SJSA1 (cell line): ENCODE measurements at places on chromosomes 1 and 21. TPM values are rescaled to one million over a fixed set of nuclear protein-coding genes. Genes with fewer than 3 reads are reported as not detected.

Gene SLAMF6
- total RNA-seq, result not detected in 2 replicates

Gene RBM11
- total RNA-seq, result not detected in 2 replicates

Gene SLC30A10
- not detected in 2 replicates for total RNA-seq

Gene INSRR
- not detected in 2 replicates for total RNA-seq

Gene KRTAP12-2
- total RNA-seq, result not detected in 2 replicates

Gene BARHL2
- not detected in 2 replicates for total RNA-seq

DNA sequence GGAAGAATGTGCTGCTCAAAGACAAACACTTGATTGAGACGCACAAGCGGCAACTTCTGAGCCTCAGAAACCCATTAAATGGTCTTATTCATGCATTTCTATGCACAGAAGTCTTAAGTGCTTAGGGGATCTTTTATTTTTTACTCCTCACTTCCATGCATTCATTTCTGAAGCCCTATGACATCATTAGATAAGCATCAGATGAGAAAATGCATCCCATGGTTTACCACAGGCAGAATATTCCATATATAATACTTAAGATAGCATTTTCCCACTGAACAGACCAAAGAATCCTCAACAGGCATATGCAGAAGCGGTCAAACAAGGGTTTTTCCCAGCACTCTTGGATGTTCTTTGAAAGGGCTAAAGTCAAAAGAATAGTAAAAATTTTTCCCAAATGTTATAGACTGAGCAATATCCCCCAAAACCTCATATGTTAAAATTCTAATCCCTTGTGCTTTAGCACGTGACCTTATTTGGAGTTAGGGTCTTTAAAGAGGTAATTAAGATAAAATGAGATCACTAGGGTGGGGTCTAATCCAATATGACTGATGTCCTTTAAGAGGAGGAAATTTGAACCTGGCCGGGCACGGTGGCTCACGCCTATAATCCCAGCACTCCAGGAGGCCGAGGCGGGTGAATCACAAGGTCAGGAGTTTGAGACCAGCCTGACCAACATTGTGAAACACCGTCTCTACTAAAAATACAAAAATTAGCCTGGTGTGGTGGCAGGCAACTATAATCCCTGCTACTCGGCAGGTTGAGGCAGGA, 22.6 kb upstream of the FAM89A start:
- DNase-seq, result peak; percentile 29

GRCh38 chr1:162881590-162881989, 20.6 kb upstream of the CCDC190 start:
- no peak for DNase-seq

DNA sequence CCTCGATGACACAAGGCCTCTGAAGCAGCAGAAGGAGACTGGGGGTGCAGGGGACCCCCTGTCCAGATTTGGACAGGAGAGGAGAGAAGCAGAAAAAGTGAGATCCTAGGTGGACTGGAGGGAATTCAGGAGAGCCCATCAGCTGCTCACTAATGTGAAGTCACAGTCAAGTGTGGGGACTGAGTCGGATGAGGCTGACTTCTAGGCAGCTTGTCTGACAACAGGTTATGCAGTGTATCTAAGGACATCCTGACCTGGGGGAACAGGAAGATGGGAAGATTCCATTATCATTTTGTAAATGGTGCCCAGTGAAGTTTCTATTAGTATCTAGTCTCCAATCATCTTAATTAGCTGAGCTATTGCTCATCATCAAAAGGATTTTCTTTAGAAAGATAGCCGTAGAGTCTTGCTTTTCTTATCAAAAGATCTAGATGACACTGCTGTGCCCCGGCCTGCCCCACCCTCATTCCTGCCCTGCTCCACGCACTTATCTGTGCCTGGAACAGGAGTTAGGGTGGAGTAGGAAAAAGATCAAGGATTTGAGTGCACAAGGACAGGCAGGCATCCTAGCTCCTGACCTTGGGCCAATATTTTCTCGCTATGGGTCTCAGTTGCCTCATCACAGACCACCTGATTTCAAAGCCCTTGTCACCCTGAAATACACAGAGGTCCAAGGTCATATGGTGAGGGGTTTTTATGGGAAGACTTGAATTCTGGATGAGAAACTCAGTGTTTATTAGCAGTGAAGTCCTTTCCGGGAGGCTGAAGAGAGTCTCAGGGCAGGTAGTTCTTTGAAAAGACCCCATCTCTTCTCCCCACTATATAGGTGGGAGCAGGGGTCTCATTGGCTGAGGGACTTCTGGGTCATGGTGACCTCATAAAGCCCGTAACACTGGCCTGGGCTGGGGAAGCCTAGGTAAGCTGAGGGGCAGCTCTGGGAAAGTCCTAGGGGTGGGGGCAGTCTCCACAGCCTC, at the start of gene MROH7:
Gene MROH7, plus strand, starts transcription at position 924 of the 974 bp plus-strand sequence. CDS start 11,141 bp downstream, outside the sequence.
- no peak for DNase-seq

- peak; percentile 60 for DNase-seq
These were observed 1.6 kb upstream of the KDF1 start for GRCh38 chr1:26961826-26962225.

GRCh38 chr1:56199061-56199460, 380.3 kb downstream of the PLPP3 start:
- no peak for DNase-seq

- no peak for DNase-seq
These were observed 75.1 kb downstream of the UCHL5 start for GRCh38 chr1:192984080-192984479.

DNA sequence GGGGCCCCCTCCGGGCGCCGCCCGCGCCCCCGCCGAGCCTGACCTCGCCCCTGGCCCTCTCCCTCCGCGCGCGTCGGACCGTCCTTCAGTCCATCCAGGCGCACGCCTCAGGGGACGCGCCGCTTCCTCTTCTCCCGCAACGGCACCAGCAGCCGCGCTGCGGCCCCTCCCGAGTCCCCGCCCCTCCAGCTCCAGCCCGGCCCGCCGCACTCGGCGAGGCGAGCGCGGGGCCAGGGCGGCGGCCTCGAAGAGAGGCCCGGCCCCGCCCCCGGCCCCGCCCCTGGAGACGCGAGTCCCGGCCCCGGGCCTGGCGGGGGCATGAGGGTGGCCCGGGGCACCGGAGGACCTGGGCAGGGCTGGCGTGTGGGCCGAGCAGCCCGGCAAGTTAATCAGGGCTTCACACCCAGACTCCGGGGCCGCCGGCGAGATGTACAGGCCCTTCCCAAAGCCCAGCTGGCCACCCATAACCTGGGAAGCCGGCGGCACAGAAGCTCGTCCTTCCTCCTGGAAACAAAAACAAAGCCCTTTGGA, at the start of gene IGSF3:
Gene IGSF3, minus strand, starts transcription at position 159 of the 531 bp plus-strand sequence. CDS start 1,407 bp downstream, outside the sequence.
- DNase-seq, result peak; percentile 43

GRCh38 chr1:196486346-196486745, 121.9 kb downstream of the KCNT2 start:
- DNase-seq, result no peak

- no peak for DNase-seq
These were observed 20.6 kb upstream of the RCAN3 start for GRCh38 chr1:24481843-24482610.

DNA sequence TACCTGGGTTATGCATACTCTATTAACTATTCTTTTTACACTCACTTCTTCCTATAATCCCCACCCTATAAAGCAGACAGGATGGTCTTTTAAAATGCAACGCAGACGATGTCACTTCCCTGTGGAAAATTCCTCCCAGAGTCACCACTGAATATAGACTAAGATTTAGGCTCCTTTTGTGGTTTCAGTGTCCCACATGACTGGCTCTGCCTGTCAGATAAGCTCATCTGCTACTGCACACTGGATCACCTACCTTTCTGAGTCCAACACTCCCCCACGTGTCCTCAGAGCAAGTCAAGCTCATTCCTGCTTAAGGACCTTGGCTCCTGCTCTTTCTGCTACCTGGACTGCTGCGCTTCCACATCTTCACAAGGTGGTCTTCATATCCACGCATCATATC, 73.0 kb upstream of the SIPA1L2 start:
- no peak for DNase-seq

- DNase-seq, result no peak
These were observed 588.3 kb upstream of the USP24 start for GRCh38 chr1:55803429-55803828.

GRCh38 chr1:115437196-115437595, 99.1 kb upstream of the NGF start:
- DNase-seq, result no peak

DNA sequence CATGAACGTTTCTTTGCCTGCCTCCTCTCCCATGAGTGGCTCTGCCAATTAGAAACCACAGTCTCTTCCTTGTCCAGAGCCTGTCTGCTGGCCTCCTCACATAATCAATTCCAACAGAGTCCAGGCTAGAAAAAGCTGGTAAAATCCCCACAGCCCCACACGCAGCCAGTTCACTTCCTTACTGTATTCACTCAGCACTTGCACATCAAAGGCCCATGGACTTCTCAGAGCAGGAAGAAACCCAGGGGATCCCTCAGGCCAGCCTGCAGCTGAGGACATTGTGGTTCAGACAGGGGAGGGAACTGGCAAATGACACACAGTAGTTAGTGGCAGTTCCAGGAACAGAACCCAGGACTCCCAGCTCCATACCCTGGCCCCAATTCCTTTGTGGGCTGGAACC, 171.6 kb upstream of the EDN2 start:
- no peak for DNase-seq

GRCh38 chr1:118395430-118395991, 210.5 kb upstream of the SPAG17 start:
- no peak for DNase-seq

- no peak for DNase-seq
These were observed 11.1 kb downstream of the ATP6V1G3 start for GRCh38 chr1:198529414-198529813.

DNA sequence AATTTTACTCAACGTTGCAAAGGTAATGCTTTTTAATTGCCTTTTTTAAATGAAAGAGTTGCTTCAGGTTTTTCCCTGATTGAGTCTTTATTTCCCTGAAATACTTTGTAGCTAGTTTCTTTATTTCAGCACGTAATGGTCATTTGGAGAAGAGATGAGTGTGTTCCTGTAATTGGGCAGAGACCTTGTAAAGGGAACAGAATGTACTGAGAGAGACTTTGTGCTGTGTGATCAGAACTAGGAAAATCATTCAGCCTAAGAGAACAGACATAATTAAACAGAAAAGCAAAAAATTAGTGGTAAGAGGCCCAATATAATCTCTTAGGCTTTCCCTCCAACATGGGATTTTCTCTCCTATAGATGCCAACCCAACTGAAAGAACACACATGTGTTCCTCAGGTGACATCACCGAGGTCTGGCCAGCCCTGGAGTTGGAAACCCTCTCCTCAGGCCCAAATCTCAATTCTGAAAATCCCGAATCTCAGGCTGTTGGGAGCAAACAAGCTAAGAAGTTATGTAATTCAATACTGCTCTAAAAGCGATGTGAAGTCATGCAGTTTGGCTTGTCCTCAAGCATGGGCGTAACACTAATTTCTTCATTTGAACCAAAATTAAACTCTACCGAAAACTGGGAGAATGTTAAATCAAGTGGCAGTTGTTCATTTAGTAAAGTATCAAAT, 102.0 kb downstream of the TGFB2 start:
- no peak for DNase-seq

- no peak for DNase-seq
These were observed 109.6 kb upstream of the OLIG2 start for GRCh38 chr21:32916088-32916487.

GRCh38 chr21:41663805-41664788, 102.8 kb downstream of the RIPK4 start:
- no peak for DNase-seq

GRCh38 chr1:207404849-207405525, 49.1 kb upstream of the CR2 start:
- no peak for DNase-seq

DNA sequence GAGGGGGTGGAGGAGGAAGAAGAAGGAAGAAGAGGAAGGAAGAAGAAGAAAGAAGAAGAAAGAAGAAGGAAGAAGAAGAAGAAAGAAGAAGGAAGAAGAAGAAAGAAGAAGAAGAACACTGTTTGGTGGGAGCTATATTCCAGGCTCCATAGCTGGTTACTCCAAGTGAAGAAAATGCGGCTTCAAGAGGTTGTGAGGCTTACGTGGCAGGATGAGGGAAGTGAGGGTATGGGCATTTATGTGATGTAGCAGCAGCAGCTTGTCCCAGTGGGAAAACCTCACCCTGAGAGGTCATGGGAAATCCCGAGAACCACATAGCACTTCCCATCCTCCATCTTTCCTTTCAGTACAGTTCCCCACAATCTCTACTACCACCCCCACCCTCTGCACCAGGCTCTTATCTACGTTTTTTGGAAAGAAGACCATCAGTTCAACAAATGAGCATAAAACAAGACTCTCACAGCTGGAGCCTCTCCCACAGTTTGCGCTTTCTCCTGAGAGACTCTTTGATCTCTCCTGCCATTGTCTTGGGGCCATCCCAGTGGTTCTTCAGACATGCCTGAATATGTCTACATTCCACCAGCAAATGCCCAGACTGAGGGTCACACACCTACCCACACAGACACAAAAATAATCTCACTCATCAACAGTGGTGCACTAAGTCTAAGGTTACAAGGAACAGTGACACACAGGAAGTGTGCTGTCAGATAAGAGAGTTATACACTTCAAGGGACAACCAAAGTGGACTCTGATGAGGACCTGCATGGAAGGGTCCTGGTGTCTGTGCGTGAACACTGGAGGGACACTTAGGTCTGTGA, 77.9 kb upstream of the KCNJ15 start:
- no peak for DNase-seq
